PC-3 (cell line): ENCODE measurements at places on chromosomes 2 and 18. TPM values are rescaled to one million over a fixed set of nuclear protein-coding genes. Genes with fewer than 3 reads are reported as not detected.

DNA sequence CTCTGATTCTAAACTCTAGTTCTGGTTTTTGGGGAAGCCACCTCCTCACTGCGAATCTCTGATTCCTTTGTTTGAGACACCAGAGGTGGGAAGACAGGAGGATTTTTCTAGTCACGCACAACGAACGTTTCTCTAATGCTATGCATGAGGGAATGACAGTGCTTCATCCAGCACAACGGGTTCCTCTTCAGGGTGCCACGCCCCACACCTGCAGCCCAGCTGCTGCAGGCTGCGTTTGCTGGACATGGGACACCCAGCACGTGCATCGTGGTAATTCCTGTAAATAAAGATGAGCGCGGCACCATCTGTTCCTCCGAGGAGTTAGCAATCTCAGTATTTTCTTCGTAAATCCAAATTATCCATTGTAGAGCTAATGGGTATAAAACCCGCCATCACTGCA, 37.5 kb upstream of the TPO start:
- no peak for DNase-seq

Gene DCDC2C
- not detected in 2 replicates for total RNA-seq

Gene LRRTM1
- total RNA-seq = not detected in 2 replicates

Gene CYP26B1
- 1.6 and 3.9 TPM in 2 replicates for total RNA-seq

Gene DTNB
- total RNA-seq = 23.1 and 23.6 TPM in 2 replicates

DNA sequence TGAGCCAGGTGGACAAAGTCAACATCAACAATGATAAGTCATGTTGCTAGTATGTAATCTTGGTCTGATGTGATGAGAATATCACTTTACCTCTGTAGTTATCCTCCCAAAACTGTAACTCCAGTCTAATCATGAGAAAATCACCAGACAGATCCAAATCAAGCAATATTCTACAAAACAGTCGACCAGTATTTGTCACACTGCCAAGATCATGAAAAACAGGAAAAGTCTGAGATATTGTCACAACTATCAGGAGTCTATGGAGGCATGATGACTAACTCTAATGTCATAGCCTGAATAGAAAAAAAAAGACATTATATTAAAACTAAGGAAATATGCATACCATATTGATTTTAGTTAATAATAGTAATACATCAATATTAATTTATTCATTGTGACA, 1883.3 kb upstream of the CELF4 start:
- peak; percentile 60 for DNase-seq

Gene MFSD2B
- total RNA-seq = not detected in 2 replicates

GRCh38 chr2:14189929-14190328, 442.6 kb upstream of the LRATD1 start:
- peak; percentile 51 for DNase-seq

DNA sequence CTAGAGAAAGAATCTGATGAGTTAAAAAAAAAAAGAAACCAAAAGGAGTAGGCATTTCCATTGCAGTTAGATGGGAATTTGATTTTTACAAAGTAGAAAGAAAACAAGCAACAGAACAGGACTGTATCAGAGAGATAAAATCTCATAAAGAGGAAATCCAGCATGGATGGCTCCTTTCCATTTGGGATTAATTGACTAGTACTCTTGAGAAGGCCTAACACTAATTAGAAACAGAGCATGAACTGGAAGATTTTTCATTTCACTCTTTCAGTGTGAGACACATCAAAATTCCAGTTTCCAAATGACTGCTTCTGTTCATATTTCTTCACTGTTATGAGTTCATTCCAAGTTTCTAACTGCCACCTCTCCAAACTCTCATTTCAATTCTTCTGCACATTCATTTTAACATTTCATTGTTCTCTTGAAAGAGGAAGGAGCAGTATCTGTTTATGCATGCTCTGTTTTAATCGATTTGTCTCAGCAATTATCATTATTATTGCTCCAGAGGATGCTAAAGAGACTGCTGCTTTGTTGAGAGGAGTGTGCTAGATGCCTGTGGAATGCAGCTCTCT, 108.8 kb upstream of the PIEZO2 start:
- no peak for DNase-seq

DNA sequence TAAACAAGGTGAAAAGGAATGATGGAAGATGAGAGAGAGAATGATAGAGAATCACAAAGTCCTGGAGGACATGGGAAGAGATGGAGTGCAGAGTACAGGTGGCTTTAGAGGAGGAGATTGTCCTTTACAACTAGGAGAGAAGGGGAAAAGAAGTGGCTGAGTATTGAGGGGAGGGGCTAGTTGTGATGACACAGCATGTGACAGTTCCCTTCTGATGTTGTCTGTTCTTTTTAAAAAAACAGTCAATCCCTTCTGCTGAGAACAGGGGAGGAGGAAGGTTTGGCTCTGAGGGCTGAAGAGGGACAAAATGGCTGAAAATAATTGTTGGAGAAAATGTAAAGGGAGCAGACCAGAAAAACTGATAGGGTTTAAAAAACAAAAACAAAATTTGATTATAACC, 44.0 kb downstream of the STEAP3 start:
- no peak for DNase-seq

- no peak for DNase-seq
These were observed 103.0 kb upstream of the DNMT3A start for GRCh38 chr2:25444608-25445270.

Gene CYBRD1
- 0.87 and 1.7 TPM in 2 replicates for total RNA-seq

- no peak for DNase-seq
These were observed 21.5 kb upstream of the ZSCAN30 start for GRCh38 chr18:35311496-35311895.

Gene IRS1
- total RNA-seq = 38.8 and 43.8 TPM in 2 replicates

GRCh38 chr18:62714671-62715435, 488 bp upstream of the PHLPP1 start:
- peak; percentile 98 for DNase-seq
